ENCODE measurements at places on chromosomes 3 and 15.

DNA sequence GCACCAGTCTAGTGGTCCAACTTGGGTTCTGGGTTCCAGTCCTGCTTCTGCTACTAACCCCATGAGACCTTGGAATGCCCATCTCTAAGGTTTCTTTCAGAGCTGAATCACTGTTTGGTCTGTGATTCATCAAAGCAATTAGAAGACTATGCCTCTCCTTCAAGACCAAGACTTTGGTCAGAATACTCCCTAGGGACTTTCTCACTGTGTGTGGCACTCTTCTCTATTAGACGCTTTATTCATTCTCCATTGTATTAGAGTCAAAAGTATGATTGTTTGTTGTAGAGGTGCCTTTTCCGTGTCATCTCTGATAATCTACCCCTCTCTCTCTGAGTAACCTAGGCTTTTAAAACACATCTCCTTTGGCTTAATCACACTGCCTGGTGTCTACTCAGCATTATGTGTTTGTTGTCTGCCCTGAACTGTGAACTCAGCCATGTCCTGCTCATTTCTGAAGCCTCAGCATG is 90.5 kb downstream of the LPP start:
- DNase-seq = no peak

DNA sequence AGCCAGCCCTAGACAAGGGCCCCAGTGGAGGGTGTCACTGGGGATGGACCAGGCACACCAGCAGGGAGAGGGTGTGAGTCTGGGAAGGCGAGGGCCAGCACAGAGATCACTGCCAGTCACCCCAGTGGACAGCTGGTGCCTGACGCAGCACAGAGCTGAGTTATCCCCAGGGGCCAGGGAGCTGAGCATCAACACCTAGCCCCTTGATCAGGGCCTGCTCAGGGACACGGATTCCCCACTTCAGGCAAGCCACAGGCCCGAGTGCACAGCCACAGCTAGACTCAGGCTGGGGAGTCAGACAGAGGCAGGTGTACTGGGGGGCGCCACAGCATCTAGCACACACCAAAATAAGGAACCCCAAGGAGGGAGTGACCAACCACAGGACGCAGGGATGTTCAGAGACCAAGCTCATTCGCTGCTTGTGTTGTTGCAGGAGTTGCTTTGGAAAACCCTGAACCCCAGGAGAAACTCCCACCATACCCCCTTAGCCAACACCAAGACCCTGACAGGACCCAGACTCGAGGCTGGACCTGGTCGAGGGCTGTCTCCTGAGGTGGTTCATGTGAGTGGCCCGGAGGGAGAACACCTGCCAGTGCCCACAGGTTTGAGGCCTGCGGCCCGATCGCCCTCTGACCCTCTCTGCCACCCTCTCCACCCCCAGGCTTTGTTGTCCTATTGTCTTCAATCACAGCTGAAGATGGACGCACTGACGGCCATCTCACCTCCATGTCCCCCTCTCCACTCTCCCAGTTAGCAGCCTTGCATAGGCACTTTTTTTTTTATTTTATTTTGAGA is 146.8 kb downstream of the TPRA1 start:
- no peak for DNase-seq

DNA sequence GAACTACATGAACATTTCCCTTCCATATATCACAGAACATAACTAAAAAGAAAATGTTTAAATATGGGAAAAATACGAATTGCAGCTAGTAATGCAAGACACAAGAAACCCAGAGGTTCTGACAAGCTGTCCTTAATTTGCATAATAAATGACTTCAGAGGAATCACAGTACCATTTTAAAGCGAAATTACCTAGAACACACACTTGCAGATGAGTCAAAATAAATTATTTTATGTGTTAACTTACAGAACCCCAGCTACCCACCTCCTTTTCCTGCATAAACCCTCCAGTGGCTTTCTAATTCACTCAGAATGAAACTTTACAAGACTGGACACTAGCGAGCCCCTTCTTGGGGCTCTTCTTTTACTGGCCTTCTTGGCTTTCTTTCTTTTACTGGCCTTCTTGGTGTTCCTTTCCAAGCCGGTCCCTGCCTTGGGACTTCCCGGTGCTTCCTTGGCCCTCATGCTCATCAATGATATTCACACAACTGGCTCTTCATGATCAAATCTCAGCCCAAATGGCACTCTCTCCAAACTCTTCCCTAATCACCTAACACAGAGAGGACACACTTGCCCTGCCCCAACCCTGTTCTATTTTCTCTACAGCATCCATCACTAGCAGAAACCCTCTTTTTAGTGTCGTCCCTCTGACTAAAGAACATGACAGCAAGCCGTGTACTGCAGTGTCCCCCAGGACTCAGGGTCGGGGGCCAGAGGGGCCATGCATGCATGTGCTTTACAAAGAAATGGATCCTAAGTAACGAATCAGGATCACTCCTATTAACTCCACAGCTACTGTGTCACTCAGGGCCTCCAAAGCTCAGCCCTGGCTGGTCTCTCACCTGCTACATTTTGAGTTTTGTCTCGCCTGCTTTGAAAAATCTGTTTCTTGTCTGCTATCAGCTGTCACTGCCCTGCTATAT is 4.8 kb downstream of the CHSY1 start:
- no peak for DNase-seq

GRCh38 chr3:122576174-122576940 is 1.1 kb upstream of the PARP15 start:
- no peak for DNase-seq

- no peak for DNase-seq
Observed at GRCh38 chr3:151863611-151864010, 9.8 kb upstream of the SUCNR1 start.

- peak; percentile 55 for DNase-seq
Observed at GRCh38 chr15:51736751-51737521, 519 bp downstream of the LYSMD2 start.

- no peak for DNase-seq
Observed at GRCh38 chr3:63724987-63725386, 72.5 kb downstream of the SNTN start.

GRCh38 chr15:84684092-84684491 is 26.1 kb upstream of the NMB start:
- no peak for DNase-seq

DNA sequence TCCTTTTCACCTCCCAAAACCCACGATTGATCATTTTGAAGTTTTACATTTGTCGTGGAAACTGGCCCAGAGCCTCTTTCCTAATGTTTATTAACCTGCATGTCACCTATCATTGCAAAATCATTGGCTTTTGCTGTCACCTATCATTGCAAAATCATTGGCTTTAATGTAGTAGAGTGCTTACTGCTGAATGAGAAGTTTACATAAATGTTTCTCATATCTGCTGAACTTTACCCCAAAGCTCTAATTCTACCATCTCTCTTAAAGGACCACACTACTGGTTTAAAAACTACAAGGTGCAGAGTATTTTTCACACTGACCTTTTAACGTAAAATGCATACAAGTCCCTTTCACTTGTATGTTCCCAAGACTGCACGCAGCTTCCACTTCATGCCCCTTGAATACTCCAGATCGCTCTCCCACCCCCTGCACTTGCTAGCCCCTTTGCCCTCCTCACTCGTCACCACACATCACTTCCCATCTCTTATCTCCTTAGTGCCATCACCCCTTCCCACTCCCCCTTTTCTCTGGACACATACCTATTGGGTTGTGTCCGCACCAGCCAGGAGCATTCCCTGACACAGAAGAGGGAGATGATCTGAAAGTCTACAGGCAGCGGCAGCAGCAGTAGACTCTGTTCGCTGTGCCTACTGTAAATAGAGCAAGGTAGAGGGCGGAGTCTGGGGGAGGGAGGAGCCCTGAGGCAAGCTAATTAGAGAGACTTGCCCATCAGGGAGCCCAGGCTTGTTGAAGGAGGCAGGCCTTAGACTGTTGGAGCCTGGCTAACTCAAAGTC is 30.2 kb upstream of the ATOSA start:
- no peak for DNase-seq

DNA sequence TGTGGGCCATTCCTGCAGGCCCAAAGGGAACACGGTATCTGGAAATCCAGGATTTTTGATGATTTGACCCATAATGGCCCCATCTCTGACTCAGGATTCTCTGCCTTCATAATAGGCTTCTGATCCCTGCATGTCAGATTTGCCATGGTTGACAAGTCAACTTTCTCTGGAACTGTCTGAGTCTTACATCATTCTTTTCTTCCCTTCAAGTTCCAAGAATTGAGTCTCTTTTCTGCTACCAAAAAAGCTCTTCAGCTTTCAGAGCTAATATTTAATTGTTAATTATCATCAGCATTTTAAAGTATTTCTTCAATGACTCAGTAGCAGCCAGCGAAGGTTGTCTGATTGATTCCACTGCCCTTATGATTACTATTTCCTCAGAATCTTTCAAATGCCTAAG is 244.4 kb upstream of the COL8A1 start:
- DNase-seq = no peak

DNA sequence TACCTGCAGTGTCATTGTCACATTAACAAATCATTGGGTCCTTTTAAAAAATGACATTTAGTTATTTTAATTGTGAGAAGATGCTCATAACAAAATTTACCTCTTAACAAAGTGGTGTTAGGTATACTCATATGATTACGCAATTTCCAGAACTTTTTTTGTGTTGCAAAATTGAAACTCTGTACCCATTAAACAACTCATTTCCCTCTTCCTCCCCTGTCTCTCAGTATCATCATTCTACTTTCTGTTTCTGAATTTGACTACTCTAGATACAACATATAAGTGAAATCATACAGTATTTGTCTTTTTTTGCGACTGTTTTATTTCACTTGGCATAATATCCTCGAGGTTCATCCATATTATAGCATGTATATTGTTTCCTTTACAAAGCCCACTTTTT is 58.7 kb upstream of the CHST2 start:
- DNase-seq = no peak

- no peak for DNase-seq
Observed at GRCh38 chr15:92118162-92118935, 264.8 kb downstream of the SLCO3A1 start.

- no peak for DNase-seq
Observed at GRCh38 chr3:127789051-127789450, 33.3 kb downstream of the MGLL start.

GRCh38 chr15:84649706-84650105 is 4.4 kb downstream of the WDR73 start:
- no peak for DNase-seq

DNA sequence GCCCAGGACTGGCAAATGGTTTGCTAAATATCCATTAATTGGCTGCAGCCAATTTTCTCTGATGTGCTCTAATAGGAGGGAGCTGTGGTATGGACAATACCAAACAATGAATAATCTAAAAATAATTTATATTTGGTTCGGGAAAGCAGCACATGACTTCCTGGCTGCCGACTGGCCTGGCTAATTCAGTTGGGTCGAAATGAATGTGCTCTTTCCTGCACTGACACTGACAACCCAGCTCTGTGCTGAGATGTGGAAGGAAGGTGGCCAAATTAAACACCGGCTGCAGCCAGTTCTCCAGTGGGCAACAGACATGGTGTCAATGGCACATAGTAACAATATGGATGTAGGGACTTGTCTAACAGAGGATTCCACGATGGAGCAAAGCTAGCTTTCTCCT is 21.1 kb upstream of the COLQ start:
- DNase-seq = no peak

- DNase-seq = no peak
Observed at GRCh38 chr3:171249245-171249644, 211.0 kb downstream of the TNIK start.

DNA sequence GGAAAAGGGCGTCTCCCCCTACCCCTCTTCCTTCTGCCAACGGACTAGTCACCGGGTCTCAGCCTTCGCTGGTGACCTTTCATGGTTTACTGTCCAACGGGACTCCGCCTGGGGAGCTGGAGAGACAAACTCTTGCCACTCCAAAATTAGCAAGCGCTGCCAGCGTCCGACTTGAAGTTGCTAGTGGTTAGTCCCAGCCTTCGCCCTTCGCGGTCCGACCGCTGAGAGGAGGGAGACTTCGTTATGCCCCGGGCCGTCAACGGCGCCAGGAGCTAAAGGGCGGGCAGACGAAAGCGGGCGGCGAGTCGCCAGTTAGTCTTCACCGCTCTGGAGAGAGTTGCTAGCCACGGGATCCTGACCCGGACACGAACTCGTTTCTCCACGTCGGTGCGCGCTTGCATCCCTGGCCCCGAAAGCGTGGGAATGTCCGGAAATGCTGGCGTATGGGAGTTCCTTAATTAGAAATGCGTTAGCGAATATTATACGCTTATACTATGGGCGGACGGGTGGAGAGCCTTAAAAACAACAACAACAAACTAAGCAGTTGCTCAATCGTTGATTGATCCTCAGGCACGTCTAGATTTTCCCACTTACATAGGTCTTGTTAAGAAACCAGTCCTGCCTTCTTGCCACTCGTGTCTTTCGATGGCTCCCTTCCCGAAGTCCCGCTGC is 716 bp downstream of the SMC4 start:
- DNase-seq = peak; percentile 61

- peak; percentile 74 for DNase-seq
Observed at GRCh38 chr3:197064771-197065170, 35.2 kb upstream of the MELTF start.

DNA sequence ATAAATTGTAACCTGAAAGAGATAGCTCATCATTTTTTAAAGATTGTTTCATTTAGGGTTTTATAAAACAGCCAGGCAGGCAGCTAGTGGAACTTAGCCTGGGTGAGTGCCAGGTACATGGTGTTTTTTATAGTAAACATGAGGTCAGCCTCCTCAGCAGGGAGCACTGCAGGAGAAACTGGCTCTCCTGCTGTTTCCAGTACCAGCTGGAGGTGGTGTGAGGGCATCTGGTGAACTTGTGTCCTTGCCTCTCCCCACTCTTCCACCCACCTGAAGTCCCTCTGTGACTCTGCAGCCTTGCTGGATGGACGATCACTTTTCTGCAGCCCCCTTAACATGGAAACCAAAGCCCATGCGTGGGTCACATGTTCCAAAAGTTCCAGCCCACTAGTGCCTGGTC is 128.4 kb downstream of the FAM174B start:
- no peak for DNase-seq

GRCh38 chr3:47782446-47783308 is 984 bp upstream of the SMARCC1 start:
- peak; percentile 22 for DNase-seq

GRCh38 chr15:92339361-92339760 is 54.3 kb upstream of the ST8SIA2 start:
- no peak for DNase-seq

DNA sequence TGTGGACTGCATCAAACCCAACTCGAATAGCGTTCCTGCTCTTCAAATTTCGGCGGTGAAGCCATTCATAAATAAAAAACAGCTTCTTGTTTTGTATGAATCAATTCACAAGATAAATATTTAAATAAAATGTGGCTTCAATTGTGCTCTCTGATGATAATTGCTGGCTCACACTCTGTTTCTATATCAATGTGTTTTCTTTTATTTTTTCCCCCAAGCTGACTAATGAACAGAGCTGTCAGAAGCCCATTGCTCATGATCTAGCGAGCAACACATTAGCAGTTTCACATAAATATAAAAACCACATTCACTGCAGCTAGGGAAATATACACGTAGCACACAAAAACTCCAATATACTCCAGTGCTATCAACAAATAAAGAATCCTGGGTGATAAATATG is 45.0 kb upstream of the FOXP1 start:
- no peak for DNase-seq

- no peak for DNase-seq
Observed at GRCh38 chr3:71549951-71550350, 33.6 kb downstream of the FOXP1 start.

GRCh38 chr15:83063551-83063950 is 3.5 kb downstream of the BTBD1 start:
- DNase-seq = peak; percentile 50

All from hematopoietic multipotent progenitor cell treated with erythropoietin and hydrocortisone succinate and interleukin-3 and kit ligand, for 6 days (in vitro differentiated cells).